Suppressor macrophage treated with lipopolysaccharide for 4 hours (primary cell): ENCODE measurements at places on chromosomes 11 and 22.

GRCh38 chr11:97019754-97020153 lies 629.9 kb downstream of the JRKL start:
- DNase-seq = no peak

DNA sequence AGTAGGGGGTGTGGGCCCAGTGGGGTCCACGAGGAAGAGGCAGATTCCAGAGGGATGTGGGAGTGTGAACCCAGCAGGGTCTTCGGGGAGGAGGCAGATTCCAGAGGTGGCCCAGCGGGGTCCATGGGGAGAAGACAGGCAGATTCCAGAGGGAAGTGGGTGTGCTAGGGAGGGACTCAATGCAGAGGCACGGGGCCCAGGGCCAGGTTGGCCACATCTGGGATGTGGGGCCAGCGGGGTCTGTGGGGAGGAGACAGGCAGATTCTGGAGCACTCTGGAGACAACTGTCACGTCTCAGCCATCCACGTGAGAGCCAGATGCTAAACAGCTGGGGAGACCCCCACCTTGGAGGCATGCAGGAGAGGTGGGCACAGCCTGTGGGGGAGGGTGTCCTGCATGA lies 582.6 kb downstream of the TBC1D22A start:
- no peak for DNase-seq

- DNase-seq = no peak
Observed at GRCh38 chr11:94835594-94835927, 67.4 kb downstream of the AMOTL1 start.

DNA sequence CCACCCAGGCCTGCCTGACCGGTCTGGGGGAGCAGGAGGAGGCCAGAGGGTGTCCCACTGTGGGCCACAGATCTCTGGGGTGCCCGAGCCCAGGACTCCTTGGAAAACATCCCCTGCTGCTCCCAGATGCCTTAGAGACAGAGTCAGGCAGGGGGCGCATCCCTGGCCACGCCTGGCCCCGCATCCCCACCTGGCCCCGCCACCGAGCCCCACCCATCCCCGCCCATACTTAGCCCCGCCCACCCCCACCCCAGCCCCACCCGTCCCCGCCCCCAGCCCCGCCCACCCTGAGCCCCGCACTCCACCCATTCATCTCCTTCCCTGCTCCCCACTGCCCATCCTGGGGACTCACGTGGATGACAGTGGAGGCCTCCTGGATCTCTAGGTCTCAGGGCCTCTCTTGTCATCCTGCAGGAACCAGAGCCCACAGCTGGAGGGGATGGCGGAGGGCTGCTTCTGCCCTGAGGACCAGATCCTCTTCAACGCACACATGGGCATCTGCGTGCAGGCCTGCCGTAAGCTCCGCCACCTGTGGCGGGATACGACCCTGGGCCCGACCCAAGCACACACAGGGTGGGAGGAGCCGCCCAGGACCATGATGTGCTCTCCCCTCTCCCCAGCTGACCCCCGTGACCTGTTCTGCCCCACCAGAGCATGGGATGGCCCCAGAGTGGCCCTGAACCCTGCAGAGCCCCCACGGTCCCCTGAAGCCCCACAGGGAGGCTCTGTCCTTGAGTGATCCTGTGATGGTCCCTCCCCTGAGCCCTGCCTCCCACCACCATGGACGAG lies 33.6 kb downstream of the MUC5B start:
- DNase-seq = no peak

DNA sequence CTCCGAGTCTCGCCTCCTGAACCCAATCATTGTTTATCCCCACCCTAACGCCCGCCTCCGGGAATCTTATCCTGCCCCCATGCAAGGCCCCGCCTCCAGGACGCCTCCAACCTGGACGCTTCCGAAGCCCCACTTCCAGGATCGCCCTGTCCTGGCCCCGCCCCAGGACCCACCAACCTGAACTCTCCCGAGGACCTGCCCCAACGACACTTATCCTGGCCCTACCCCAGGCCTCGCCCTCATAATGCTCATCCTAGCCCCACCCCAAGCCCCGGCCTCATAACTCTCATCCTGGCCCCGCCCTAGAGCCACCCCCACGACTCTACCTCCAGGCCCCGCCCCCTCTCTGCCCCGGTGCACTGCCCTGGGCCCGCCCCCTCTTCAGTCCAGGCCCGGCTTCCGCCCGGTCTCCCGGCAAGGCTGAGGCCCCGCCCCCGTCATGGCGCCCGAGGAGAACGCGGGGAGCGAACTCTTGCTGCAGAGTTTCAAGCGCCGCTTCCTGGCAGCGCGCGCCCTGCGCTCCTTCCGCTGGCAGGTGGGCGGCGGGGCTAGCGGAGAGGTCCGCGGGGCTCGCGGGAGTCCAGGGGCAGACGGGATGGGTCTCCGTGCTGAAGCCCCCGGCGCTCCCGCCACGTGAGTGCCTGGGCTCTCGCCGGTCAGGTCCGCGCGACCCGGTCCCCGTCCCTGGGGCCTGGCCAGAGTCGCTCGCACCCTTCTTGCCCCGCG lies 45.7 kb upstream of the DEFB108B start:
- peak; percentile 98 for DNase-seq

- no peak for DNase-seq
Observed at GRCh38 chr22:18005201-18005926, 19.0 kb downstream of the MICAL3 start.

- DNase-seq = no peak
Observed at GRCh38 chr22:46835288-46835687, 72.8 kb downstream of the TBC1D22A start.

DNA sequence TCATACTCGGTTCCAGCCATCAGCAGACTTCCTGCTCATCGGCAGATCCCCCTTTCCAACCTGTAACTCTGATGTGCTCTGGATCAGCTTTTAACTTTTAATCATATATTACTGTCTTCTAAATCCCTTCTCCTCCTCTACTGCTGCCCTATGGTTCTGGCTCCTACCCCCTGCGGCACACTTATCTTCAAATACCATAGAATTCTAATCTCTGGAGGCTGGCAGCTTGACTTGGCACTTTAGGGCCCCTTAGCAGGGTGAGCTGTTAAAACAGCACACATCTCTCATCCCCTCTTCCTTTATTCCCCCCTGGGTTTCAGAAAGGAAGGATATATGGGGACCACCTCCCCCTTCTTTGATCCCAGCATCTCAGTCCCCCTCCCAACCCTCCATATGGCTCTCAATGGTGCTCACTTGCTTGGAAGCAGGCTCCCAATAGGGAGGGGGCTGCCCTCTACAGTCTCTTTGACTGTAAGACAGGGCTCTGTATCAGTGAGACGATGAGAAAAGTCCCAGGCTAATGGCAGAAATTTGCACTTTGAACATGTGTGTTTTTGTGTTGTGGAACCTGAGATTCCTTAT lies 4.4 kb upstream of the CNTF start:
- no peak for DNase-seq

DNA sequence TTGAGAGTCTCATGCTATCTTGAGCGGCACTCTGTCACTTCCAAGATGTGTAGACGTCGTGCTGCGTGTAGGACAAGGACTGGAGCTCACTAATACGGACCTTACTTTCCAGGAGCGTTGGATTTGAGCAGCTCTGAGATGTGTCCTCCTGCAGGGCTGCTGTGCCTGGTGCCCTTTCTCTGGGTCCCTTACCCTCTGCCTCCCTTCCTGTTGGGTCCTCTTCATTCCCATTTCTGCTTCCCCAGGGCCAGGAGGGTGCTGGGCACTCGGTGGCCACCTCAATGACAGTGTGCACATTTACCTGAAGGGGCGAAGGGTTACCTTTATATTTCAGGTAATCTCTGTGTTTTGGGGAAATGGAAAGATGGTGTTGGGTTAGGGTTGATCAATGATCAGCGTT lies 4.0 kb downstream of the PTDSS2 start:
- DNase-seq = no peak

GRCh38 chr22:45908961-45909360 lies 68.0 kb downstream of the WNT7B start:
- DNase-seq = no peak

DNA sequence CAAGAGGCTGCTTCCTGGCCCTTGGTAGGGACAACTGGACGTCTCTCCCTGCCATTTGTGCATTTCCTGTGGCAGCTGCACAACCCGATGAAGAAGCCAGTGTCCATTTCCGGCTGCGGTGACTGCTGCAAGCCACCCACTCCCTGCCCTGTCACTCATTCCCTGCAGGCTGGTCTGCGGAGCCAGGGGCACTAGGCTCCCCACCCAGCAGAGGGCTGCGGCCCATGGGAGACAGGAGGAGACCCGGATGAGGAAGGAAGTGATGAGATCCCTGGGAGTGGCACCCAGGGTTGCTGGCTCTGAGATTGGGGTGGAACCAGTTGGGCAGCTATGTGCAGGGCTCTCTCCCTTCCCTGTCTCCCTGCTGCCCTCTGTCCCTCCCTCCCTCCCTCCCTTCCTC lies 10.0 kb upstream of the MYRF start:
- peak; percentile 56 for DNase-seq

DNA sequence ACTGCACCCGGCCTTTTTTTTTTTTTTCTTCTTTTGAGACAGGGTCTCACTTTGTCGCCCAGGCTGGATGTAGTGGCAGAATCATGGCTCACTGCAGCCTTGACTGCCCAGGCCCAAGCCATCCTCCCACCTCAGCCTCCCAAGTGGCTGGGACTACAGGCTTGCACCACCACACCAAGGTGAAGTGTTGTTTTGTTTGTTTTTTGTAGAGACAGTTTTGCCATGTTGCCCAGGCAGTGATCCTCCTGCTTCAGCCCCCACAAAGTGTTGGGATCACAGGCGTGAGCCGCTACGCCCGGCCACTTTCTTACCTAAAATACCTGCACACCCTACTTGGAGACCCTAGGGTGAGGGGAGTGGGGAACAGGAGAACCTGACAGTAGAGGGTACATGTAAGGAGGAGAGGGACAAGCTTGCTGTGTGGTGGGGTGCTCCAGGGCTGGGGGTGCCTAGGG lies 4.5 kb upstream of the AIFM3 start:
- no peak for DNase-seq

DNA sequence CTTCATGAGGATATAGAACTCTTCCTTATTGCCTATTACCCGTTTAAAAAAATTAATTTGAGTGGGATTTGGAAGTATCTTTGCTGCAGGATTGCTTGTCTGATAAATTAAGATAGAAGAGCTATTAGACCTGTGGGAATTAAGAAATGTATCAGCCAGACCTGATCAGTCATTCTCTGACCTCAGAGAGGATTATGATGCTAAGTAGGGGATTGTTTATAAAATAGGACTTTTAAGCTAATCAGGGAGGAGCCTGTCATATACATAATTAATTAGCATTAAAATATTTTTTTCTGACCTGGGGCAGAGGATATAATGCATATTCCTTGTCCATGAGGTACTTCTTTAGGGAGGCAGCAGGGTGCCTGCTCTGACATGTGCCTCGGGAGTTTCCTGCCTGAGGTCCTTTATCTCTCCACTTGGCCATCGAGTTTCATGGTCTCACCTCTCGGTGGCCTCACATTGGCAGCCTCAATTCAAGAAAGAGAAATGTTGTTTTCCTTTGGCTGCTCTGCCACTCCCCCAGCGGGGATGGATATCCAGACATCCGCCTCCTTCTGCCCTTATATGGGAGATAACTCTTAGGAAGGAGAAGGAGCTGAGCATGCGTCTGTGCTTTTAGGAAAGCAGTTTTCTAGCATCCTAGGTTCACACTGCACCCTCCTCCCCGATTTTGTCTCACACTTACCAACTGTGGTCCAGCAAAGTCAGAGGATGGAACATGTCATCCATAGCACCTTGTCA lies 41.1 kb downstream of the DIXDC1 start:
- DNase-seq = no peak

GRCh38 chr11:236774-237767 lies at the start of gene PSMD13:
TSS of gene PSMD13 (plus strand) at chr11:236976. CDS start at chr11:237050, 74 bp downstream.
- DNase-seq = peak; percentile 94

- no peak for DNase-seq
Observed at GRCh38 chr11:36508743-36509142, 1.3 kb downstream of the TRAF6 start.

GRCh38 chr11:72958791-72959190 lies 144.6 kb downstream of the ATG16L2 start:
- DNase-seq = no peak

- no peak for DNase-seq
Observed at GRCh38 chr11:104352036-104352435, 188.1 kb upstream of the PDGFD start.

DNA sequence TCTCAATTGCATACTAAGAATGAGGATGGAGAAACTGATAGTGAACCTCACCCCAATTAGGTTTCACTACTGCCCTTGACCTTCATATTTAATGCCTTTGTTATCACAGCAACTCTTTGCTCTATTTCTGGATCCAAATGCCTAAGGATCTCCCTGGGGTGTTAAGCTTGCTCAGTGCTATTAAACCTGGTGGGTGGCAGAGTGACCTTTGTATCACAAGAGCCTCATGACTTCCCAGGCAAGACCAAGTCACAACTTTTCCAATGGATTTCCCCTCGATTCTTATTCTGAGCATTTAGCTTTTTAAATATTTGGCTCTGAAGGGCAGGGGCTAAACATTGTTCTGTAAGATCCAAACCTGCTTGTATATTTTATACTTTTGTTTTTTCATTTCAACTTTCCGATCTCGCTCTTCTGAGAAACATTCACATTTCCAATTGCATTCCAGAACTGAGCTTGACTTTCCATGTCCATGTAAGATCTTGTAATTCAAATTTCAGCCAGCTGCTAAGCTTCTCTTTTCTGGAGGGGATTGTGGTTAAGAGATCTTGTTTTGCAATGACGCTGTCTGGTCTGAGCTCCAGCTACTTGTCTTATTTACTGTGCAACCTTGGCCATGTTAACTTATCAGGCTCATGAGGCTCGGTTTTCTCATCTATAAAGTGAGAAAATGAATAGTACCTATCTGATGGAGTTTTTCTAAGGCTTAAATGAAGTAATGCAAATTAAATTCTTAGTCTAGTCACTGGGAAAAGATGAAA lies 6.4 kb upstream of the EHF start:
- peak; percentile 81 for DNase-seq

GRCh38 chr11:59144096-59144495 lies 1.4 kb downstream of the FAM111A start:
- DNase-seq = no peak

GRCh38 chr11:70504246-70505020 lies 106.1 kb downstream of the CTTN start:
- DNase-seq = no peak

DNA sequence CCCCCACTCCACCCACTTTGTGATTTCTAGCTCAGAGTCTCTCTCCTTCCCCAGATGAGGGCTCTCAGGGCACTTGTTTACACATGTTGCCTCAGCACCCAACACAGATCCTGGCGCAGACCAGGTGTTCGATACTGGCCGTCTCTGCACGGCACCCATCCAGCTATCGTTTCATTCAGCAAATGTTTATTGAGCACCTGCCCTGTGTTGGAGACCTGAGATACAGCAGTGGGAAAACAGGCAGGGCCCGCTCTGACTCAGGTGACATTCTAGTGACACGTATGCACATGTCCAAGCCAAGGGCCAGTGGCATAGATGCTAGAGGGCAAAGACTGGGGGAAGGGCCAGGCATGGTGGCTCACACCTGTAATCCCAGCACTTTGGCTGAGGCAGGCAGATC lies 71.9 kb downstream of the NFAM1 start:
- no peak for DNase-seq

- DNase-seq = peak; percentile 63
Observed at GRCh38 chr11:6129635-6130034, 22.2 kb downstream of the OR56B4 start.

DNA sequence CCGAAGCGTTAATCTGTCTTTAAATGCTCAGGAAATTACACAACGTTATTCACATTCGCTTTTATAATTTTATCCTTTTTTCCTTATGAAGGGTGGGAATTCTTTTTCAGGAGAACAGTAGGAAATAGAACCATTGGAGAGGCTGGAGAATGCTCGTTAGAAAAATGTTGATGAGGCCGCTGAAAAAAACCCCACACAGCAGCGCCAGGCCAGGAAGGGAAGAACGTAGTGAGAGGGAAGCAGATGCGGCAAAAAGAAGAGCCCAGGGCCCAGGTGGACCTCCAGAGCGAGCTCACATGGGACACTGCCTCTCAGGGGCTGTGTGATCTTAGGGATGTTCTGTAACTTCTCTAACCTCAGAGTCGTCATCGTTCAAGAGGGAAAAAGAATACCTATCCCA lies 691.6 kb downstream of the OPCML start:
- DNase-seq = no peak
